Epithelial cell of umbilical artery (primary cell): ENCODE measurements at places on chromosomes 1 and 21. TPM values are rescaled to one million over a fixed set of nuclear protein-coding genes. Genes with fewer than 3 reads are reported as not detected.

NHLH2 gene
- total RNA-seq = under 0.01 TPM in 2 replicates

GUCA2A gene
- total RNA-seq = not detected in 2 replicates

LCE1B gene
- not detected in 2 replicates for total RNA-seq

CREG1 gene
- total RNA-seq = 11.0 and 16.9 TPM in 2 replicates

SLC9C2 gene
- total RNA-seq = 0.32 TPM in 1 of 2 replicates, not detected in the other

OPTC gene
- not detected in 2 replicates for total RNA-seq

KRTAP19-1 gene
- total RNA-seq = not detected in 2 replicates

TTC39A gene
- total RNA-seq = 0.32 and 1.5 TPM in 2 replicates

HPDL gene
- total RNA-seq = 5.2 and 6.1 TPM in 2 replicates

COL6A1 gene
- 14.0 and 17.8 TPM in 2 replicates for total RNA-seq

MEX3A gene
- 4.7 and 5.8 TPM in 2 replicates for total RNA-seq

SPRR2F gene
- not detected in 2 replicates for total RNA-seq

CELA2B gene
- not detected in 2 replicates for total RNA-seq

ABCA4 gene
- 2.9 and 4.2 TPM in 2 replicates for total RNA-seq

GPR25 gene
- total RNA-seq = not detected in 2 replicates

MATN1 gene
- under 0.01 TPM in 1 of 2 replicates, not detected in the other for total RNA-seq

MTOR gene
- total RNA-seq = 28.9 and 35.6 TPM in 2 replicates

EPHA10 gene
- not detected in 2 replicates for total RNA-seq

LCA5L gene
- total RNA-seq = 0.91 and 0.97 TPM in 2 replicates

SMCP gene
- not detected in 2 replicates for total RNA-seq

KCNK1 gene
- 5.2 and 7.5 TPM in 2 replicates for total RNA-seq
